ENCODE measurements at places on chromosomes 3 and 15.
A peak's percentile ranks its signal among the peaks of the same experiment; 100 is the strongest.

GRCh38 chr15:91752081-91752785 is 101.3 kb upstream of the SLCO3A1 start:
- no peak for DNase-seq

DNA sequence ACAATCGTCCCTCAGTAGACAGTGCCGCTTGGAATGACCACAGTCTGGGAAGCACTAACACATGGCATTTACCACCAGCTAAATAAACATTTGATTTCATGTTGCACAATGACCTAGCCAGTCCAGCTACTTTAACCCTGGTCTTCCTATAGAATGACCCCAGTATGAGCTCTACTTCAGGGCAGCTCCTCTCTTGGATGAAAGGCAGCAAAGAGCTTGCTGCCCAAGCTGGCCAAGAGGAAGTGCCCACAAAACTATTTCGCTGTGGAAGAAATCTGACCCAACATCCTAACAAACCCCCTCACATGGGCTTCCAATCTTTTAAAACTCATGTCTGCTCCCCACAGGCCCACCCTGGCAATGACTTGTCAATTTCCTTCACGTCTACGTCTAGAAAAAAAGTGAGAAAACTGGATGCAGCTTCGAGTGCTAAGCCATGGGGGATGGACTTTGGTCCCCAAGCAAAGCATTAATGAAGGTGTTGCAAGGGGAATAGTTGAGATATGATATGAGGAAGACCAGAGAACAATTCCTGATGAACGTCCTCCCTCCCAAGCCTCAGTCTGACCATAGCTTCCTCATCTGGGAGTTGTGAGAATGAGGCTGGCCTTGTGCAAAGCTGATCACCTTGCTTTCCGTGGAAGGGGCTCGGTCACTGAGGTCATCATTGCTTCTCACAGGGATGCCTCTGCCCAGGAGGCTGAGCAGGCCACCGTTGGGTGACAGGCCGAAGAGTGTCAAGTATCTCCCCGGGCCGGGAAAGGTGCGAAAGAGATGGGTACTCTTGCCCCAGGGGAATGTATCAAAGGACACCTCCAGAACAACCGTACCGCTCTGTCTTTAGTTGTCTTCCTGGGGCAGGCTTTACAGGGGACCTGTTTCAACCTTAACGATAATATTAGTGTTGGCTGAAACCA is 964 bp downstream of the SLC25A20 start:
- peak; percentile 37 for DNase-seq

GRCh38 chr3:74591946-74592345 is 22.5 kb downstream of the CNTN3 start:
- peak; percentile 4 for DNase-seq

DNA sequence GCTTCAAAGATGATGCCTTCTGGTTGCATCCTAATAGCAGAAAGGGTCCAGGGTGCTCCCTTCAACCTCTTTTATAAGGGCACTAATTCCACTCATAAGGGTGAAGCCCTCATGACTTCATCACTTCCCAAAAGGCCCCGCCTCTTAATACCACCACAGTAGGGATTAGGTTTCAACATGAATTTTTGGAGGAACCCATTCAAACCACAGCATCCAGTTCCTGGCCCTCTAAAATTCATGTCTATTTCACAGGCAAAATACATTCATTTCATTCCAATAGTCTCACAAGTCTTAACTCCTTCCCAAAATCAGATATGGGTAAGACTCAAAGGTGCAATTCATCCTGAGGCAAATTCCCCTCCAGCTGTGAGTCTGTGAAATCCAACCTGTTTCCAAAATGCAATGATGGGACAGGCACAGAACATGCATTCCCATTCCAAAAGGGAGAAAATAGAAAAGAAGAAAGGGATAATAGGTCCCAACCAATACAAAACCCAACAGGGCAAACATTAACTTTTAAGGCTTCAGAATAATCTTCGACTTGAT is 124.0 kb downstream of the ATP1B3 start:
- peak; percentile 52 for DNase-seq

GRCh38 chr15:57335293-57335715 is 41.0 kb upstream of the CGNL1 start:
- no peak for DNase-seq

GRCh38 chr3:32097768-32098167 is 8.7 kb upstream of the GPD1L start:
- DNase-seq, result no peak

DNA sequence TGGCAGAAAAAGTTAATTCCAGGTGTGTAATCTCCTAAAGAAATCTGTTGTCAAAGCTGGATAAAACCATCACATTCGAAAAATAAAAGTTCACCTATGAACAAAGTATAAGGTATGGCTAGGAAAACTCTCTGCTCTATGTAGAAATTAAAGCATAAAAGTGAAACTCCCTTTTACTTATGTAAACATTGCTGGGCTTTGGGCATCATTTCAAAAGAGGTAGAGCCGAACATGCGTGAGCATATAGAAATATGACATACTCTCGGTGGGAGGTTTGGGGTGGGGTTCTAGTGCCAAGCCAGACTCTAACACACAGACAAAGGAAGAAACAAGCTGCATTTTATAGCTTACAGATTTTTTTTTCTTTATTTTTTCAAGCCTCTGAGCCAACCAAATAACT is 306.8 kb upstream of the ATP11B start:
- no peak for DNase-seq

DNA sequence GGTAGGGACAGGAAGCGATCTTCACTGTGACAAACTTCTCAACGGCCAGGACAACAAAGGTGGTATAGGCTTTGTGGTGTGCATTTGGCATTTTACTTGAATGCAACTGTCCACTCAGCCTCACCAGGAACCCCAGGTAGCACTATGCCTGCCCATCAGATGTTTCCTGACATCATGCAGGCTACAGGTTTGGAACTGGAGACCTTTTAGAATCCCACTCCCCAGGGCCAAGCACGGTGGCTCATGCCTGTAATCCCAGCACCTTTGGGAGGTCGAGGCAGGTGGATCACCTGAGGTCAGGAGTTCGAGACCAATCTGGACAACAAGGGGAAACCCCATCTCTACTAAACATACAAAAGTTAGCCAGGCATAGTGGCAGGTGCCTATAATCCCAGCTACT is 9.6 kb downstream of the STARD5 start:
- DNase-seq, result no peak

DNA sequence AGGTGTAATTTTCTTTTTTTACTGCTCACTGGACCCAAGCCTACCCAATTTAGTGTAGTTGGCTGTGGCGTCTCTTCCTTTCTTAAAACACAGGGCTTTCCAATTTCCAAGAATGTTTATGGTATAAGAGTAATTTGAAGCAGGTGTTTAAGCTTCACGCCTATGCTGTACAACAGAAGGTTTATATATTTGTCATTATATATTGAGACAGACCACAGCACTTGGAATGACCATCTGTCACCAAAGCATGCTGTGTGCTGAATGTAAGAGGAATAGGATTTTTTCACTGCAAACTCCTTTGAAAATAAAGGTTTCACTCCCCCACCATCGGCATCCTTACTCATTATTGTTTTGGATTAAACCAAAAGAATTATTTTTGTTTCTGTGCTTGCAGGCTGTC is 325.7 kb downstream of the OTOL1 start:
- DNase-seq, result no peak

GRCh38 chr3:116230431-116231020 is 214.8 kb downstream of the LSAMP start:
- DNase-seq, result no peak

DNA sequence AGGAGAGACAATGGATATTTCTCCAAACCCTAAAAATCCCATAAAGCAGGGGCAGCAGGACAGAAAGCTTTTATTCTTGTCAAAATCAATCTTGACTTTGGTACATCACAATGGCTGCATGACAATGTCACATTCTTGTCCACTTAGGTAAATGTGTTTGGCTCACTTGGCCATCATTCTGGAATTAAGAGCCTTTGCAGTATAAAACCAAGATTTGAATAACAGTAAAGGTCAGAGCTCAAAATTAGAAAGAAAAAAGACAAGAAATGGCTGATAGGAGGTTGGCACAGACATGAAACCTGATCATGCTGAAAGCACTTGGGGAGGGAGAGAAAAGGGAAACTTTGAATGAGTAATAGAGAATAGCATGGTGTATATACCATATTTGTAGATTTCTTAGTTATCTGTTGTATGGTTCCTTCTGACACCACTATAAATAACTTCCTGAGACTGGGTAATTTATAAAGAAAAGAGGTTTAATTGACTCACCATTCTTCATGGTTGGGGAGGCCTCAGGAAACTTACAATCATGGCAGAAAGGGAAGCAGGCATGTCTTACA is 158.5 kb upstream of the SGO1 start:
- DNase-seq, result peak; percentile 3

DNA sequence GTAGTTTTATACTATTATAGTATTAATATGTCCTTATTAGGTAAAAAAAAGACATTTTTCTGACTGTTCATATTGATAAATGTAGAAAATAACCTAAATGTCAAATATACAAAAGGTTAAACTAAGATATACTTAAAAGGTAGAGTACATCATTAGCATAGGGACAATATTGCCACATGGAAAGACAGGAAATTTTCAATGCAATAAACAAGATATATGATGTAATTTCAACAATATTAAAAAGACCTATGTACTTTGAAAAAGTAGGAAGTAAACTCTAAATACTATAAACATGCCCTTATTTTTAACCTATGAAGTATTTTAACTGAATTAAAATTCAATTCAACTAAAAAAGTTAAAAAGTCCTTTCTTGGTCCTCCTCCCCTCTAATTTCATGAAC is 1.9 kb downstream of the SPG11 start:
- no peak for DNase-seq

GRCh38 chr3:64693031-64693430 is 5.2 kb upstream of the ADAMTS9 start:
- DNase-seq, result no peak

DNA sequence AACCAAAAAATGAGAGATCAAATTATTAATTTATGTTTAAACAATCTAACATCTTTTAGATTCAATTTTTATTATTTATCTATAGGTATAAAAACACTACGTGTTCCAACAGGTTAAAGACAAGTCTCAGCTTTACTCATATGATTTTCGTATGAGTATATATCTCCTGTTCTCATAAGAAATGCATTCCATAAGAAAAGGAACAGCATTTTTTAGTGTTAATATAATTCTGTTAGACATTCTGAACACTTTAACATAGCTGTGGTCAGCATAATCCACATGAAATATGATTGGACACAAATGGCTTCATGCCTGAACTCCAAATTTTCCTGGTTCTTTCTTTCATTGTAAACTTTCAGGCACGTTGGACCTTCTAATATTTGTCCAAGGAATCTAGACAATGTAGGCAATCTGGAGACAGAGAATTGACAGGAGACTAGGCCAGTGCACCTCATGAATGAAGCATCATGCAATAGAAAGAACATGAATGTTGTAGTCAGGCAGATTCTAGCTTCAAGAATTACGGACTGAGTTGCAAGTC is 1122.0 kb upstream of the ALCAM start:
- DNase-seq, result no peak

DNA sequence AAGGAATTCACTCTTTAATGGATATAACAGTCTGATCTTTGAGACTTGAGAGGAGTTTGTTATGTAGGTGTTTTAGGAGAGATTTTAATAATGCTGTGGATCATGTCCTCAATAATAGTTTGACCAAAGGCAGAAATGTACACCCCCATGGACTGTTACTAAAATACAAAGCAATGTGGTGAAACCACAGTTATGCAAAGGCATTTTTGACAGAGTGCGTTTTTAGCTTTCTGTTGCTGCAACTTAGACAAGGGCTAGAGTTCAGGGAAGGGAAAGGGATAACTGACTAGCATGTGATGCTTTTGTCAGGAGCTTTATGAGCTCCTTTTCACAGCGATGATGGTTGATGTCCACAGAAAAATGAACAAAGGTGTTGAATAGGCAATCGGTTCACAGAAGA is 3.6 kb upstream of the STARD5 start:
- DNase-seq, result peak; percentile 91

Data from EH (cell line).